ENCODE measurements at places on chromosomes 4 and X. TPM values are rescaled to one million over a fixed set of nuclear protein-coding genes. Genes with fewer than 3 reads are reported as not detected.

The PF4V1 gene
- polyA plus RNA-seq, result 1.2 TPM

The BCLAF3 gene
- polyA plus RNA-seq, result 13.4 TPM

The PASD1 gene
- polyA plus RNA-seq, result not detected

The MMRN1 gene
- 7.1 TPM for polyA plus RNA-seq

The S100G gene
- not detected for polyA plus RNA-seq

The GABRE gene
- 5.9 TPM for polyA plus RNA-seq

The NR3C2 gene
- polyA plus RNA-seq, result 15.2 TPM

The SCML1 gene
- polyA plus RNA-seq, result 28.4 TPM

The PAGE1 gene
- not detected for polyA plus RNA-seq

The TXK gene
- 3.3 TPM for polyA plus RNA-seq

The RAB41 gene
- polyA plus RNA-seq, result 0.66 TPM

The SLC34A2 gene
- 35.3 TPM for polyA plus RNA-seq

The TMPRSS11F gene
- not detected for polyA plus RNA-seq

The FGA gene
- polyA plus RNA-seq, result 25.6 TPM

The SYTL4 gene
- 23.9 TPM for polyA plus RNA-seq

The CTAG2 gene
- polyA plus RNA-seq, result not detected

The KLB gene
- 0.19 TPM for polyA plus RNA-seq

The JADE3 gene
- polyA plus RNA-seq, result 24.1 TPM

The HSD17B13 gene
- 0.29 TPM for polyA plus RNA-seq

The MAOA gene
- 21.1 TPM for polyA plus RNA-seq

The IL2 gene
- polyA plus RNA-seq, result not detected

The MAGEC2 gene
- not detected for polyA plus RNA-seq

The GDPD2 gene
- 2.4 TPM for polyA plus RNA-seq

The DACH2 gene
- polyA plus RNA-seq, result 34.3 TPM
